Activated CD8-positive, alpha-beta memory T cell treated with anti-CD3 and anti-CD28 coated beads, Interleukin-2, amount 50 U/mL, for 48 hours (primary cell): ENCODE measurements at places on chromosomes 12 and 14.
A peak's percentile ranks its signal among the peaks of the same experiment; 100 is the strongest.

- DNase-seq = no peak
Observed at GRCh38 chr14:82879949-82880535, 1346.4 kb upstream of the SEL1L start.

DNA sequence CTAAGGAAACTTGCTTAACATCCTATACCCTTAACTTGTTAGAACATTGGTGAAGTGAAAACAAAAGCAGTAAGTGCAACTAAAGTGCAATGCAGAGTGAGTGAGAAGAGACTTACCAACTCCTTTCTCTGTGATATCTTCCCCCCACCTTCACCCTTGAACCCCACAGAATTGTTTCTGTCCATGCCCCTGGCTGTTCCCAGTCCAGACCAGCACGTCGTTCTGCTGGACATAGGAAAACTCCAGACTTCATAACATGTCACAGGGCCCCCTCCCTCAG lies 91.9 kb downstream of the DAD1 start:
- no peak for DNase-seq

GRCh38 chr14:51188566-51189185 lies 51.4 kb upstream of the TMX1 start:
- DNase-seq = no peak

- no peak for DNase-seq
Observed at GRCh38 chr14:23729720-23730387, 93.7 kb downstream of the DHRS2 start.

- DNase-seq = no peak
Observed at GRCh38 chr14:68548194-68549076, 244.4 kb downstream of the ZFP36L1 start.

GRCh38 chr14:37438444-37438843 lies 156.6 kb downstream of the FOXA1 start:
- DNase-seq = no peak

GRCh38 chr12:85065837-85066482 lies 29.8 kb downstream of the LRRIQ1 start:
- DNase-seq = no peak

GRCh38 chr14:90900476-90901083 lies 84.3 kb upstream of the TTC7B start:
- no peak for DNase-seq

DNA sequence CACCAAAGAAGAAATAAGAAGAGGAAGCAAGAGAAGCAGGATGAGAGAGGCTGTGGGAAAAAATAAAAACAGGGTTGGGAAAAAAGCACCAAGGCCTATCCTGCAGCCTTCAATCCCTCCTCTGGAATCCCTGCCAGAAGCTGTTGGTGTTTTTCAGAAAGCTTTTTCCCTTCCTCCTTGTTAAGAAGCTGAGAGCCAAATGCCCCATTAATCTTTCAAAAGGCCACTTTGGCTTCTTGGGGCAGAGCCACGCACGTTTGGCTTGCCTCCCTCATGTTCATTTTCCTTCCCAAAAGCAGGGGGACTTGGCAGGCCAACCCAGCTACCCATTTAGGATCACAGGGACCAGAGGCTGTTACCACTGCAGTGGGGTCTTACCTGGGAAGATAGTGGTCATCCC lies 365.3 kb downstream of the NUAK1 start:
- DNase-seq = no peak

DNA sequence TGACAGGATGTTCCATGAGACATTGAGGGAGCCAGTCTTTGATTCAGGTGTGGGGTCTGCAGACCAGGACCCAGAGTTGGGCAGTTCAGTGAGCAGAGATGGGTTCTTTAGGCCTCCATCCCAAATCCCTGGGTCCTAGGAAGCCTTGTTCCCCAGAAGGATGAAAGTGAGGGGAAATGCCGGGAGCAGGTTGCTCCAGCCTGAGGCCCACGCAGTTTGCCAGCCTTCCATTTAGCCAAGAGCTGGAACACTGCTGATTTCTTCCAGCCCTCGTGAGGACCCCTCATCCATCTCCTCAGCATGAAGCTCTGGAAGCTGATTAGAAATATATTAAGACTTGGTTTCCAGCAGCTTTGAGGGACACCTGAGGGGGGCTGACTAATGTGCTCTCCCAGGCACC lies 12.1 kb downstream of the C14orf132 start:
- peak; percentile 18 for DNase-seq

DNA sequence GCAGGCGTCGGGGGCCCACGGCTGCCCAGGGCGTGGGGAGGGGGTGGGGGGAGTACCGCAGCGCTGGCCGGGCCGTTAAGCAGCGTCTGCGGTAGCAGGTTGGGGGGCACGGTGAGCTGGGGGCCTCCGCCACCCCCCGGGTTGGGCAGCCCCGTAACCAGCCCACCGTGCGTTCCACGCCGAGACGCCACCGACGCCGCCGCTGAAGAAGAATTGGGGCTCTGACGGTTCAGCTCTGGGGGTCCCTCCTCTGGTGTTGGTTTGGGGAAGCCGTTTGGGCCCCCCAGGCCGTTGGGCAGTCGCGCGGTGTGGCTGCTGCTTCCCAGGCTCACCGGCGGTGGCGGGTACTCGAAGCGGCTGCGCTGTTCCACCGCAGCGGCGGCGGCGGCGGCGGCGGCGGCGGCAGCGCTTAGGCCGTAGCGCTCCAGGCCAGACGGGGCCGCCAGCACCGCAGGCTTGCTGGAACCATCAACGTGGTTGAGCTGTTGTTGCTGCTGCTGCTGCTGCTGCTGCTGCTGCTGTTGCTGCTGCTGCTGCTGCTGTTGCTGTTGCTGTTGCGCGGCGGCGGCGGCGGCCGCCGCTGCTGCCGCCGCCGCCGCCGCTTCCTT lies 1.5 kb downstream of the IRF2BPL start:
- DNase-seq = peak; percentile 72

DNA sequence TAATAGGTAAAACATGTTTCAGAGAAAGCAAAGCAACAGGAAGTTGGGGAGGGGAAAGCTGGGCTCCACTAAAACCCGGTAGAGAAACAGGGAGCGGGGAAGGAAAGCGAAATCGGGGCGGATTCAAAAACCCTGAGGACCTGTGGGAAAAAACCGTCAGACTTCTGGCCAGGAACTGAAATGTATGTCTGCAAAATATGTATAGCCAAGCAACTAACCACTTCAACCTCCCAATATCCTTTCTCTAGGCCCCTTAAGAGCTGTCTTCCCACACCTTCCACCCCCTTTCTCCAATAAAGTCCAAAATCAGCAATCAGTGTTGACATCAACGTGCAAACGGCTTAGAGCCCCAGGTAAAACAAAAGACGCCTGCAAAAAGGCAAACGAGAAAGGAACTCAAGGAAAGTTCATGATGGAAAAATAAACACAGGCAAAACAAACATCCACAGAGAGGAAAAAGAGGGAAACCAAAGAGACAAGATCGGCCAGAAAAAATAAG lies 32.8 kb downstream of the SIX1 start:
- DNase-seq = no peak

GRCh38 chr14:101905614-101906013 lies 58.8 kb upstream of the DYNC1H1 start:
- no peak for DNase-seq
